Hippocampal formation (tissue), 2 donors: ENCODE measurements at places on chromosomes 13 and 19.

GRCh38 chr19:22901431-22902130 is 69.5 kb downstream of the ZNF723 start:
- DNase-seq, result no peak

DNA sequence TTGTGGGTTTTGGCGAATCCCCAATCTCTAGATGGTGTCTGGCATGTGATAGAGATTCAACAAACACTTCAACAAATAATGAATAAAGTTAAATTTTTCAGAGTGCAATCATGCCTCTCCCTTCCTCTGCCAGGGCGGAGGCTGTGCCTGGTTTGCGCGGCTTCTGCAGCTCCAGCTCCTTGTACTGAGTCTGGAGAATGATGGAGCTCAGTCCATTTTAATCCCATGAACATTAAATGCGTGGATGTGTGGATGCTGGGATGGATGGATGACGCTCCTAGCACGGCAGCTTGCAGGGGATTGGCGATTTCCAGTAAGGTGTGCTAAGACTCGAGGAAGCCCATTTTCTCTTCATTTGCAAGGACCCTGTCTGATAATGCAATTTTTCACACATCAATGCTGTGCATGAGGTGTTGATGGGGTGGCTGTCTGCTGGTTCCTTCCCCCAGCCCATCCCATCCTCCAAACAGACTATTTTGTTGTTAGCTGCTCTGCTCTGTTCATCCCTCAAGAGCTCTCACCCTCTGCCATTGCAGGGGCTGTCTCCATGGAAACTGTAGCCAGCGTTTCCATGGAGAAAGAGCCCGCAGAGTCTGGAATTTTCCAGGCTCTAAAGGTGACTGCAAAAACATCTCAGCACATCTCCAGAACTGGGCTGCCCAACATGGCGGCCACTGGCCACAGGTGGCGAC is 92.6 kb upstream of the PEG3 start:
- DNase-seq, result no peak

GRCh38 chr19:17184371-17184841 is 30.8 kb upstream of the USE1 start:
- DNase-seq, result no peak

DNA sequence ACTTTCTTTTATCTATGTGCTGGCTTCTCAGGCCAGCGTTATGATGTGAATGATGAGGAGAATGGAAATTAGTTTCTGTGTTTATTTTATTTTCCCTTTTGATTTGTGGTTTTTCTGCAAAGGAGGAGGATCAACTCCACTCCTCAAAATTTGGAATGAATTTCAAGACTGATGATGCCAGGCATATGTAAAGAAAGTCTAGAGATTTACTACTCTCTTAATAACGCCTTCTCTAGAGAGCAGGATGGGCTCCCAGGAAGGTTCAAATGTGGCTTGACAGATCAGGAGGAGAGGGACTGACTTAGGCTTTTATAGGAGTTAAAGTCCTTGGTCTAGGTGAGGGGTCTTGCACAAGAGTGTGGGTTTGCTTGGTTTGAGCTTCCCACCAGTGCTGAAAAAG is 15.1 kb upstream of the POSTN start:
- no peak for DNase-seq

DNA sequence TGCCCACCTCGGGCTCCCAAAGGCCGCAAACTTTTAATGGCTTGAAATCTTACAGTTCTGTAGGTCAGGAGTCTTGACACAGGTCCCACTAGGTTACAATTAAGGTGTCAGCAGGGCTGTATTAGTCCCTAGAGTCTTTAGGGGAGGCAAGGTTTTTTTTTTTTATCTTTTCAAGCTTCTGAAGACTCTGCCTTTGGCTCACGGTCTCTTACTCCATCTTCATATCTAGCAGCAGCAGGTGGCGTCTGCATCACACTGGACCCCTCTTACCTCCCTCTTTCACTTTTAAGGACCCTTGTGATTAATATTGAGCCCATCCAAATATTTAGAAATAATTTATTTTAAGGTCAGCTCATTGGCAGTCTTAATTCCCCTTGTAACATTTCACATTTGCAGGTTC is 11.6 kb downstream of the MIR17HG start:
- no peak for DNase-seq

DNA sequence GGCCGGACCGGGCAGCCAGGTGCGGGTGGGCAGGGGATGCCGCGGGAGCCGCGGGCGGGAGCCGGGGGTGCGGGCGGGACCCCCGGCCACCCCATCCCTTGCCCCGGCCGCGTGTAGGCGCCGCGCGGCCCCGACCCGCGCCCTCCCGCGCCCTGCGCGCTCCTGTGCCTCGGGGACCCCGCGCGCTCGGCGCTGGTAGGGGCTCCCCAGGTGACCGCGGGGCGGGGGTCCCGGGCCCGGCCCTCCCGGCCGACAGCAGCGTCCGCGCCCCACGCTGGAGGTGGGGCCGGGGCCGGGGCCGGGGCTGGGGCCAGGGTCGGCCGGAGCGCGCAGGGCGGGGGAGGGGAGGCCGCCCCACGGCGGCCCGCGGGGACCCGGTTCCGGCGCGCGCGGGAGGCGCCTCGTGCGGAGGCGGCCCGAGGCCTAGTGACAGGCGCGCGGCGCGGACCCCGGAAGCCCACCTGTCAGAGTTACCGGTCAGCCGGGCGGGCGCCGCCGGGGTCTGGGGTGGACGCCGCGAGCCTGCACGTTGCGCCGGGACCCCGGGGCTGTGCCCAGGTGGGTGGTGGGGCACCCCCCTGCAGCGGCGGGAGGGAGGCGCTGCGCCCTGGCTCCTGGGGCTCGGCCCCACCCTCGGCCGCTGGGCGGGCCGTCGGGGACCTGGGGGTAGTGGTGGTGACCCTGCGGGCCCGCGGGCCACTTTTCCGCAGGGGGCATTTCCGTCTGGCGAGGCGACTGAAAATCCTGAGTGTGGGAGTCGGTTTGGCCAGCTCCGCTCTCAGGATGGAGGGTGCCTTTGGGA is 518 bp downstream of the TFDP1 start:
- DNase-seq, result no peak

GRCh38 chr13:111958612-111959395 is 108.1 kb upstream of the SOX1 start:
- no peak for DNase-seq

DNA sequence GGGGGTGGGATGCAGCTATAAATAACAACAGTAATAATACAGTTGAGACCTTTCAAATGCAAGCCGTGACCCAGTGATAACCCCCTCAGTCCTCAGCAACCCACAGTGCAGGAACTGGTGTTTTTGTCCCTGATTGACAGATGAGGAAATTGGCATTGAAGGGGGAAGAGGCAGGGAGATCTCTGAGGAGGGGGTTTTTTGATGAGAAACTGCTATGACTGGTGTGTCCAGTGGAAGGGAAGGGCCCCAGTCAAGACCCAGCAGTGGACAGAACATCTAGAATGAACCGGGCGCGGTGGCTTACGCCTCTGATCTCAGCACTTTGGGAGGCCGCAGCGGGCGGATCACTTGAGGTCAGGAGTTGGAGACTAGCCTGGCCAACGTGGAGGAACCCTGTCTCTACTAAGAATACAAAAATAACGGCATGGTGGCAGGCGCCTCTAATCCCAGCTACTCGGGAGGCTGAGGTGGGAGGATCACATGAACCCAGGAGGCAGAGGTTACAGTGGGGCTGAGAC is 1.9 kb downstream of the MAP1S start:
- DNase-seq, result no peak
